ENCODE measurements at places on chromosomes 16 and 17.

- no peak for DNase-seq
Measured at GRCh38 chr17:57603546-57603945, 141.6 kb downstream of the CCDC182 start.

- DNase-seq = no peak
Measured at GRCh38 chr17:78748048-78748729, 33.9 kb downstream of the CYTH1 start.

- no peak for DNase-seq
Measured at GRCh38 chr16:3207086-3207953, 19.3 kb downstream of the OR1F1 start.

GRCh38 chr17:81701288-81702071 is 1.7 kb upstream of the MRPL12 start:
- no peak for DNase-seq

GRCh38 chr17:6639586-6640535 is 650 bp downstream of the KIAA0753 start:
- no peak for DNase-seq

- no peak for DNase-seq
Measured at GRCh38 chr16:49542391-49542891, 168.8 kb downstream of the C16orf78 start.

DNA sequence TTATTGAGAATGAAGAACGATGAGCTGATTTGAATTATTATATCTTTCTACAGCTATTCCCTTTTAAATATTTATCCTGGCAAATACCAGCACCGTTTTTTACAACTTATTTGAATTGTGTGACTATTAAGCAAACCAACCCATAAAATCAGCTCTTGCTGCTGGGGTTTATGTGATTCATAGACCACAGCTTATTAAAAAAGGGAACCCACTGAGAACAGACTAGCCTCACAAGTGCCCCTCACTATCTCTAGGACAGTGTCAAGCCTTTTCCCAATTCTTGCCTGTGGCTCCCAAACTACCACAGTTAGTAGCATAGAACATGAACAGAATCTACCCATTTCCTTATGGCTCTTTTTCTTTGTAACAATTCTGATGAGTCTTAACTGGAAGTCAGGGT is 6.1 kb upstream of the LIG3 start:
- no peak for DNase-seq

DNA sequence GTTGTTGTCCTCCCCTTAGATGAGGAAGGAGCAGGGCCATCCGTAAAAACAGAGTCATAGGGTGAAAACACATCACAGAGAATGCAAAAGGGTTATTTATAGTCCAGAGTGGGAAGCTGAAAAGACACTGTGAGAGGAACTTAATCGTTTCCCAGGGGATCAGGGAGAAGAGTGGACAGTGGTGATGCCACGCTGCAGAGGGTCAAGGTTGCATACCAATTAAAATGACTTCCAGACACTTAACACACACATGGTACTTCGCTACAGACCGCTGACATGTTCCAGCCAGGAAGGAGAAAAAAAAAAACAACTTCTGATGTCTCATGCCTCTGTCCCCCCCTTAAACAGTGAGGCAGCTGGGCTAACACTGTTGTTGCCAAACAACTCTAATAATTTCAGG is 713.8 kb upstream of the RBFOX1 start:
- no peak for DNase-seq

DNA sequence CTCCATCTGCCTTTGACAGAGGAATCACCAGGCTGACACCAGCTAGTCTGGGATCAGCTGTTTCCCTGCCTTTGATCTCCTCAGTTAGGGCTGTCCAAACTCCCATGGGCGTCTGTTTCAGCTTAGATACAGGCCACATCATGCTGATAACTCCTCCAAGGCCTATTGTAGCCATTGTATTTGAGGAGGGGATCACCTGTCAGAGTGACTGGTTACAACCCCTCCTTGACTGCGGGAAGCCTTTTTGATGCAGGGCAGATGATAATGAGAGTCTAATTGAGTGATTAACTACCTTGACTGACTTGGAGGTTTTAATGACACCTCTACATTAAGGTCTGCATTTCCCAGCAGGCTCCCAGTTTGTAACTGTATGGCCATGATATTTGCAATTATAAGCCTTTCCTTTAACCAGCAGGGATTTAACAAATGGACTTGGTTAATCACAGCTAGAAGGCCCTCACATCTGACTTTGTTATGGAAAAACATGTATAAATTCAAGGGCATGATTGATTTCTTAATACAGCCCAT is 863.5 kb downstream of the KCNJ2 start:
- no peak for DNase-seq

DNA sequence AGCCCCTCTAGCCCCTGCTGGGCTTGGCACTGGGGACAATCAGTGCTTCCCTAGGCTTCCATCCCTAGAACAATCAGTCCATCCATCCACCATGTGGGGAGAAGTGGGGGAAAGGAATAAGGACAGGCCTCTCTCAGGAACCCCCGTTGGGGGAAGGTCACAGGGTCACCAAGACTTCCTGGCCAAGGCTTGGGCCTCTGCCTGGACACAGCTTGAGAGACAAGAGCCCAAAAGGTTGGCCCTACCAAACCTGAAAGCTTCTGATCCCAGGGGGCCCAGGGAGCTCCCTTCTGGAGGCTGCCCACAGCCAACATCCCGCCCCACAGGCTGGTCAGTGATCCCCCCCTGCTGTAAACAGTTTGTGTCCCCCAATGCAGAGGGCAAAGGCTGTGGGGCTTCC is 16.2 kb upstream of the MTMR4 start:
- no peak for DNase-seq

DNA sequence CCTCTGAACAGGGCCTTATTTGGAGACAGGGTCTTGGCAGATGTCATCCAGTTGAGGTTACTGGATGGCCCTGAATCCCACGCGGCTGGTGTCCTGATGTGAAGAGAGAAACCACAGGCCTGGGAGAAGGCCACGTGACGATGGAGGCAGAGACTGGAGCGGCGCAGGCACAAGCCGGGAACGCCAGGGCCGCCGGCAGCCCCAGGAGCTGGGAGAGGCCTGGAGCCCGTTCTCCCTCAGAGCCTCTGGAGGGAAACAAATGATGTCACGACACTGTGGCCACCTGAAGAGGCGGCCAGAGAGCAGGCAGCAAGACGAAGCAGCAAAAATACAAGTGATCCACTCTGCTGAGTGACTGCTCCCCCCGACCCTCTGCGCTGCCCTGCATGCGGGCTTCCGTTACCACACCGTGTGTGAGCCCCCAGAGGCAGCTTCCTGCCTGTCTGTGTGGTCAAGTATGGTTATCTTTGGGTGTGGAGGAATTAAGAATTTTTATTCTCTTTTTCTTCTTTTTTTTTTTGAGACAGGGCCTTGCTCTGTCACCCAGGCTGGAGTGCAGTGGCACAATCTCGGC is 11.6 kb downstream of the CD7 start:
- no peak for DNase-seq

DNA sequence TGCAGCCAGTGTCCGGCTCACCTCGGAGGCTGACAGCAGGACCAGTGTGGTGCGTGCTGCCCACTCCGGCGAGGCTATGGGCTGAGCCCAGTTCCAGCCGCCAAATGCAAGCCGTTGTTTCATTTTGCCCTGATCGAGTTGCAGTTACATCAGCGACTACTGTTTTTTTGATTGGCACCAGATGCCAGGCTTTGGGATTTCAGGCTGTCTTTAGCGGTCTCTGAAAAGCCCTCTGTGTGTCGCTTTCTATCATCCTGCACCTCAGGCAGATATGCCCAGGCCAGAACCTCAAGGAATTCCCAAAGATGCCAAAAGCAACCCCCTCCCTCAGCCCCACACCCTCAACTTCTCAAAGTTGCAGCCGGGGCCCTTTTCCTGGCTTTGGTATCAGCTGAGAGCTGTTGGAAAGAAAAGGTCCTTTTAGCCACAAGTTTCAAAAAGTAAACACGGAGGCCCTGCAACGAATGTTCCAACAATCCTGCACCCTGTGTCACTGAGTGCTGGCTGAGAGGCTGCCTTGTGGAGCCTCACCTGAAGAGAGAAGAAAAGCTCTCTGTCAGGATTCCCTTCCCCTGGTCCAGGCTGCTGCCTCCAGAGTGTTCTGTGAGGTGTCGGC is 58.9 kb downstream of the WWP2 start:
- no peak for DNase-seq

DNA sequence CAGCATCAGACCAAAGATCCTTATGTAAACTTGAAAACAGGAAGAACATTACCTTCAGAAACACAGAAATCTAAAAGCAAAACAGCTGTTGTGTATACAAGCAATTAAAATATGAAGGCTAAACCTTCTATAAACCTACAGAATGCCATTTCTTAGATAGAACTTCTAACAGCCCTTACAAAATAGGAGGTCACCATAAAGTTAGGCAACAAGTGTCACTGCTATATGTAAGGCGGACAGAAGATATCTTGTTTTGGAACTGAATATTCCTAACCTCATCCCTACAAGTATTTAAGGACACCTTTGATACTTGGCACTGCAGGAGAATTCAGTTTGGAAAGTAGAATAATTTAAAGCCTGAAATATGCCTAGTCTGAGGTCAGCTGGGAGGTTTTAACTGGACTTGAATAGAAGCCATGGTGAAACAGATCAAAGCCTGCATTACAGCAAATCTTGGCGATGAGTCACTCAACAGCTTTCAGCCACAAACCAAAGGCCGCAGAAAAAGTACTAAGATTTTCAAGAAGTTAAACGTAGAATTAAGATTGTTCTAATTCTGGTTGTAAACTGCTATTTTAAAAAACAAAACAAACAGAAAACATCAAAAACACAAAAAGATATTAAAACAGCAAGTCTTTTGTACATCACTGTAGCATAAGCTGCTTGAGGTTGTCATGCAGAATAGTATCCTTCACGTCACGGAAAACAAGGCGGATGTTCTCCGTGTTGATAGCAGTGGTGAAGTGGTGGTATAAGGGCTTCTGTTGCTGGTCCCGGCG is 42.7 kb downstream of the GNA13 start:
- no peak for DNase-seq

GRCh38 chr17:35630530-35631148 is 43.5 kb downstream of the AP2B1 start:
- DNase-seq = no peak

DNA sequence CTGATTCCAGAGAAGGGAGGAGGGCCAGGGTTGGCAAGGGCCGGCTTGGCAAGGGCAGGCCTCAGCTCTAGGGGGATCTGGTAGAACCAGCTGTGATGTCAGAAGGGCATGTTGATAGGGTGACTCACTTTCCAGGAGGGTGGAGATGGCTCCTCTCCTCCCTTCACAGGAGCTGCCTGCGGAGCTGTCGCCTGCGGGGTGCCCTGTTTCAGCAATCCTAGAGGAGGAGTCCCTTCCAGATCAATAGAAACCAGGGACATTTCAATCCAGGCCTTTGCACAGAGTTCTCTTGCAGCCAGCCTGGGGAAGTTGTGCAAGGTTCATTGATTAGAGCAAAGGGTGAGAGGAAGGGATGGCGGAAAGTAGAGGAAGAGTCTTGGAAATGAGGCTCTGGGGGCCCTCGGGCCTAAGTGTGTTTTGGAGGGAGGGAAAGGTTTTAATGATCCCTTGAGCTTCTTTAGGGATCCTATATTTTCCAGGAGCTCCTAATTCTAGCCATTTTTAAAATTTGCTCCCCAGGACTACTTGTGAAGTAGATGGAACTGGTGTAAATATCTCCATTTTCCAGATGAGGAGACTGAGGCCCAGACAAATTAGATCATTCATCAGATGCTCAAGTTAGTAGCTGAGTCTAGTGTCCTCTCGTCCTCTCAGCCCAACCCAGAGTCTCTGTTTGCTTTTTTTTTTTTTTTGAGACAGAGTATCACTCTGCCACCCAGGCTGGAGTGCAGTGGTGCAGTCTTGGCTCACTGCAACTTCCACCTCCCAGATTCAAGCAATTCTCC is 24.8 kb upstream of the CSNK2A2 start:
- DNase-seq = no peak

All from activated T-helper 1 cell treated with Interleukin-2 at 50 U/mL for 16 hours (primary cell).